ENCODE measurements at places on chromosomes 2 and 18.

GRCh38 chr2:8848328-8849100 is 11.1 kb upstream of the KIDINS220 start:
- no peak for DNase-seq

DNA sequence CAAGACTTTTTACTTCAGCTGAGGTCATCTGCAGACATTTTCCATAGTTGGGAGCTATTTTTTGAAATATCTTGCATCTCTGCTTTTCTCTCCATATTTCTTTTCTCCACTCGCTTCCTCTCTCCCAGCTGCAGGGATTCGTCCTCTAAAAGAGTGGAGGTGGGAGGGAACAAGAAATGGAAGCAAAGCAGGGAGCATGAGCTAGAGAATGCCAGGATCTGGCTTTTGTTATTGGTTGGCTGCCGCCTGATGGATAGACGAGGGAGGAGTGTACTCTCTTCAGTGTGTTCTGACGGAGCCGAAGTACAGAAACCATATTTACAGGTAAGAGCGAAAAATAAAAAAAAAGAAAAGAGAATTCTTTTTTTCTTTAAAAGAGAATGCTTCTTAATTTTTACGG is at the start of gene CSRNP3:
TSS of gene CSRNP3 (plus strand) at position 282 of the 400 bp plus-strand sequence. CDS start 125,368 bp downstream, outside the sequence.
- no peak for DNase-seq

GRCh38 chr2:11710632-11711353 is 35.6 kb upstream of the LPIN1 start:
- DNase-seq: no peak

DNA sequence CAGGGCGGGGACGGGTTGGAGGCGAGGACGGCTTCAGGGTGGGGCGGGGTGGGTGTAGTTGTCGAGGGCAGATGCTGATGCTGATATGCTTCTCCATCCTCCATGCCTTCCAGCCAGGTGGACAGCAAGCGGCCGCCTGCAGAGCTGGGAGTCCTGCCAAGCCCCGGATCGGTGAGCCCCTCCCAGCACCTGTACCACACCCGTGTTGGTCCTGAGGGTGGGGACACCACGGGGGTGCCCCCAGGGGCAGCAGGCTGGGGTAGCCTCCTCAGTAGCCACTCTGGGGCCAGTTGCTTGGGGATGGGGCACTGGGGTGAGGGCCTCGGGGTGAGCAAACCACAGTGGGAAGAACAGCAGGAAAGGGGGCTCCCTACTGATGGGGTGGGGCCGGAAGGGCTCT is 2.6 kb downstream of the ANO7 start:
- no peak for DNase-seq

- DNase-seq: no peak
These were observed 30.4 kb downstream of the SRSF7 start for GRCh38 chr2:38720613-38721241.

DNA sequence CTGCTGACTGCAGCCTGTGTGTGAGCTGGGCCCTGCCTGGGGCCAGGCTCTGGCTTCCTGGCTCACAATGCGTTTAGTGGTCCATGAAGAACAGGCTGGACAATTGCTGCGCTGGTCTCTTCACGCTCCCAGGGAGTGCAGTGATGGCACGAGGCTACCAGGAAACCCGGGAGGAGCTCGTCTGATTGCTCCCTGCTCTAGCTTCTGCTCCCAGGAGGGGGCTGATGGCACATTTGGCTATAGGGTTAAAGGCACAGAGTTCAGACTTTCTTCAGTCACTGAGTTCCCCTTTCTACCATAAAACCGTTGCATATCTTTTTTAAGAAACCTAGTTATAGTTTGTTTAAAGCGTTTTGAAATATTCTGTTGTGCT is 60.1 kb downstream of the KCNF1 start:
- no peak for DNase-seq

GRCh38 chr2:43179942-43180341 is 46.5 kb downstream of the ZFP36L2 start:
- no peak for DNase-seq

DNA sequence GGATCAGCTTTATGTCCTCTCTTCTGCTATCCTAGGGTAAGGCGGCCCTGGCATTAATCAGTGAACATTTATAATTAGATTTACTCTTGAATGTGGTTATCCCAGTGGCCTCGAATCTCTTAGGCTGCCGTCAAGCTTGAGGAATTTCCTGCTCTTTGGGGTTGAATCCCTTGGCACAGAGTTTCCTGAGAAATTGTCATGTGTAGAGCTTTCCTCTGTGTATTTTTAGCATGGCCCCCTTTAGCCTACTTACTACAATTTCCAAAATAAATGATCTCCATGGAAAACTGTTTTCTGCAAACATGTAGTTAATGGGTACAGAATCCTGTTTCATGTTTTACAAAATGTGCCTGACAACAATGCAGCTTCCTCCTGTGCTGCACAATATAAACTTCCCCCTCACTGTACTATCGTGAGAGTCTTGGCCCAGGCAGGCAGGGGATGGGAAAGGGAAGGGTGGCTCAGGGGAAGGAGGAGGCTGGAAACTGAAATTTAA is 18.1 kb downstream of the NCAPH start:
- DNase-seq: no peak

DNA sequence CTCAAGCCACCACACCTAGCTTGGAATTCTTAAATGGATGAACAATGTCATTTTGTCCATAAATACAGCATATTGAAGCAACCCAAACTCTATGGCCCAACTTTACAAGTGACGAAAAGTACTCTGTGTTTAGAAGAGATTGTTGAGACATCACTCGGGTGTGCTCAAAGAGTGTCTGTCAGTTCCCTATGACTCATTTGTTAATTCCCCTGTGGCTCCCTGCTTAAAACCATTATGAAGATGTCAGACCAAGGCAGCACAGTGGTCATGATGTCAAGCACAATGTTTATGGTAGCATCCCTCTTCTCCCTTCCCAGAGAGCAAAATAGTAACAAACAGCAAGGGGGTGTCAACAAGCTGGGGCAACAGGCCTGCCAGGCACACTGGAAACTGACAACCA is 3.0 kb downstream of the LYG1 start:
- no peak for DNase-seq

DNA sequence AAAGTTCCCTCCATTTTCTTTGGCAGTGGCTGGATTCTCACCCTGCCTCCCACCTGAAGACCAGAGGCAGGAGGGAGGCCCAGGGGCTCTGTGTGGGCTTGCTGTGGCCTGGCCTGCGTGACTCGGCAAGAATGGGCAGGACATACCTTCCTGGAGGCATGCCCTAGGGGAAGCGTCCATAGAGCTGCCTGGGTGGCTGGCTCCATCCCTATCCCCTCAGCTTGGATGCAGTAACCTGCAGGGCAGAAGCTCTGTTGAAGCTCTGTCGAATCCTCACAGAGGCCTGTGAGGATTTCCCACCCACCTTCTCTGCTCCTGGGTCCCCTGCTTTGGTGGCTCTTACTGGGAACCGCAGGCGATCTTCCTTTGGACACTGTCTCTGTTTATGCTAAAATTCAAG is 1.3 kb upstream of the PRSS56 start:
- DNase-seq: no peak

DNA sequence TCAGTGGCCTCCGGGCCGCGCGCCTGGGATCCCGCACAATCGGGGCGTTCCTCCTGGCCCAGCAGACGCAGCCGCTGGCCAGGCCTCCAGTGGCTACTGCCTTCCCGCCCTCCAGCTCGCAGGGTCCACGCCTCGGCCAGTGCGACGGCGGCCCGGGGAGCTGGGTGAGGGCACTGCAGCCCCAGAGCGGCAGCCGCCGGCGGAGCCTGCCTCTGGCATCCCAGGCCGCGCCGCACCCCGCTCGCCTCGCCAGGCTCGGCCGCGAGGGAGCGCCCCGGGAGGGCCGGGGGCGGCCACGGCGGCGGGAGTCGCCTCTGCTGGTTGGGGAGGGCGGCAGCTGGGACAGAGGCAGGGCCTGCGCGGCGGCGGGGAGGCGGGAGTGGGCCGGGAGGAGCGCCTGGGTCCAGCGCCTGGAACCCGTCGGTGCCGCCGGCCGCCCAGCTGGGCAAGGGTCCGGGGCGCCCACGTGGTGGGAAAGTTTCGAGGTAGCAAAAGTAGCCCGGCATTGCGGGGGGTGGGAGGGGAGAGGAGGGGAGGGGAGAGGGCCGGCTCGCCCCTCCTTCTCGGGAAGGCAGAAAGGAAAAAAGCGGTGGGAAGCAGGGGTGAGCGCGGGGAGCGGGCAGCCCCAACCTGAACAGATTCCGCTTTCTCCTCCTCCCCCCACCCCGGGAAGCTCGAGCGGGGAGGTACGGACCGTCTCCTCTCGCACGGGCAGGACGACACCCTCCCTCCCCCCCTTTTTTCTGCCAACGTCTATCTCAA is 1.5 kb upstream of the INHBB start:
- no peak for DNase-seq

Data from stimulated activated CD4-positive, alpha-beta T cell treated with anti-CD3 and anti-CD28 coated beads, TNF-alpha, amount 100 ng/mL, for 24 hours (primary cell).